ENCODE measurements at places on chromosomes 12 and 14. TPM values are rescaled to one million over a fixed set of nuclear protein-coding genes. Genes with fewer than 3 reads are reported as not detected.
A peak's percentile ranks its signal among the peaks of the same experiment; 100 is the strongest.

Gene GARIN6
- not detected for total RNA-seq

DNA sequence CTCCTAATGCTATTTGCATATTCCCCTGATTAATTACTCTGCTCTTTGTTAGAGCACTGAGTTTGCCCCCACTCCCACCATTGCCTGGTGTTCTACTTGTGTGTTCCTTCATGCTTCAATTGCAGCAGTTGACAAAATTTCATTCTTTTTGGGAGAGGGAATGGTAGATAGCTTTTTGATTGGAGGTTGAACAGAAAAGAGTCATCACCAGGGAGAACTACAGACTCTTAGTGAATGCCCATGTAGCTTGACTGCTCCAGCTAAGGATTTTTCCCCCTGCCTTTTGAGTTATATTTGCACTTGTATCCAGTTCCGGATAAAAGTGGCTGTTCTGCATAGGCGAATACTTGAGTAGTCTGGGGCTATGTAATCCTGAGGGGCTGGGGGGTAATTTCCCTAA lies 183.9 kb downstream of the ETNK1 start:
- ATAC-seq = no peak

GRCh38 chr12:123733229-123733628 lies 21.1 kb downstream of the ATP6V0A2 start:
- no peak for ATAC-seq

DNA sequence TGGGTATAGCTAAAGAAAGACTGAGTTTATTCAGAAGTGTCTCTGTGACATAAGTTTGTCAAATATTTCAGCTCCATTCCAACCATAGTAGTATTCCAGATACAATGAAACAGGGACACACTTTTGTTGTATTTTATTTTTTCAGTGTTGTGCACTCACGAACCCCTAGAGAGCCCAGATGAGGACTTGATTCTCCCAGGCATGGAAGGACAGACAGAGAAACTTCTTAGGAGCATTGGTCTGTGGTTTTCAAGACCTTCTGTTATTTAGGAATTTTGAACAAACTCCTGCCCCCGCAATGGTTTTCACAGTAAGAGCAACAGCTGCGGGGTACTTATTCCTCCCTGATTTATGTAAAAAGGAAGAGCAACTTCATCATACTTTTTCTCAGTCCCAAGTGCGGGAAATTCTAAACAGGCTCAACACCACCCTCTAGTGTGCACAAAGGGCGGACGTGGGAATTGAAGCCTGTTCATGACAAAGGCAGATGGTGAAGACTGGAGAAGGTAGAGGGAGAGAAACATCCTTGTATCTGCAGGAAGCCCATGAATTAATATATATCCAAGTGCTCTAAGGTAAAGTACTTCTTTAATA lies 147.6 kb downstream of the PAH start:
- peak; percentile 55 for ATAC-seq

DNA sequence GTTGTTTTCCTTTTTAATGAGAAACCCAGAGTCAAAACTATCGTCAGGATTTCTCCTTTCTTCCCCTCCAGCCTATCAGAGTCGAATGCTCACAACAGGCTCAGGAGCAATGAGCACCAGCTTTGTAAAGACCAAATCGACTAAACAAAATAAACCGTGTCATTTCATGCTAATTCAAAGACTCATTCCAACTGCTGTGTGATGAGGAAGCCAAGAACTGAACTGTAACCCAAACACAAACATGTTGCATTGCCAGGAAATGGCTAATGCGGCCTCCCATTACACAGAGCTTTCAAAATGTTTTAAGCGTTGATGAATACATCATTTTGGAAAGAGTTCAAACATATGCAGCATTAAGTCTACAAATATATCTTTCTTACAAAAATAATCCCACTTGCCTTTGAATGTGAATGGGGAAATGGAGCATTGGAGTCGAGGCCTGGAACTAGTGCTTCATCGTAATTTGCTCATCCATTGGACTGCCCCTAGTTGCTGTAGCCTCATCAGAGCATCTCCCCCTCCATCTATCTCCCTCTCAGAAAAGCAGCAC lies 349.5 kb downstream of the GXYLT1 start:
- ATAC-seq = no peak

Gene MIA2
- total RNA-seq = 21.3 TPM

- peak; percentile 81 for ATAC-seq
These were observed 25.0 kb downstream of the DAD1 start for GRCh38 chr14:22563987-22564386.

Gene NKX2-1
- not detected for total RNA-seq

Gene VSX2
- not detected for total RNA-seq

DNA sequence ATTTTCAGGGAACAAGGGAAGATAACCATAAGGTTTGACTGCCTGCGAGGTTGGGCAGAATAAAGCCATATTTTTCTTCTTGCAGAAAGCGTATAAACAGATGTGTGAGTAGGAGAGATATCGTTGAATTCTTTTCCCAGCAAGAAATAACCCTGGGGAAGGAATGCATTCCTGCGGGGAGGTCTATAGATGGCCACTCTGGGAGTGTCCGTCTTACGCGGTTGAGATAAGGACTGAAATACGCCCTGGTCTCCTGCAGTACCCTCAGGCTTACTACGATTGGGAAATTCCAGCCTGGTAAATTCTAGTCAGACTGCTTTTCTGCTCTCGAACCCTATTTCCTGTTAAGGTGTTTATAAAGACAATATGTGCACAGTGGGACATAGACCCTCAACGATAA lies 225.0 kb downstream of the LRIG3 start:
- no peak for ATAC-seq

- no peak for ATAC-seq
These were observed 37.8 kb upstream of the PPP1CC start for GRCh38 chr12:110780448-110780847.

GRCh38 chr12:75635606-75636444 lies 124.4 kb upstream of the KRR1 start:
- no peak for ATAC-seq

- ATAC-seq = no peak
These were observed 76.4 kb downstream of the GPATCH2L start for GRCh38 chr14:76228138-76228537.

Gene TBC1D30
- 6.7 TPM for total RNA-seq

DNA sequence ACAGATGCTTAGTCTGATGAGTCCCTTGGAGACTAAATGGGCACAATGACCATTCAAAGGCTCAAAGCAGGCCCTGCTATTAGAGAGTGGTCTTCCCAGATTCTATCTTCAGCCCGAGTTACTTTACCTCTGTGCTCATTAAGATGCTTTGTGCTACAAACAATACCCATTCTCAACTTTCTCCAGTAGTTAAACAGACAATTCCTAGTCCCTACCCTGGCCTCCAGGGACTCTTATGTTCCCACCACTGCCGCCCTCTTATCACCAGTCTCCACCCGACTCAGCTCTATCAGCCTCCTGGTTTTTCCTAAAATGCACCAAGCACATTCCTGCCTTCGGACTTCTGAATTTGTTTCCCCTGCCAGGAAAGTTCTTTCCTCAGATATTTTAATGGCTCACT lies 25.6 kb upstream of the GPHB5 start:
- no peak for ATAC-seq

- ATAC-seq = no peak
These were observed 58.9 kb downstream of the DAD1 start for GRCh38 chr14:22530127-22530526.

Gene TAS2R14
- 7.6 TPM for total RNA-seq
